ENCODE measurements at places on chromosomes 11 and 22.

GRCh38 chr11:97140885-97141494 is 751.2 kb downstream of the JRKL start:
- DNase-seq = no peak

- no peak for DNase-seq
Measured at GRCh38 chr11:116986521-116987105, 111.6 kb downstream of the SIK3 start.

DNA sequence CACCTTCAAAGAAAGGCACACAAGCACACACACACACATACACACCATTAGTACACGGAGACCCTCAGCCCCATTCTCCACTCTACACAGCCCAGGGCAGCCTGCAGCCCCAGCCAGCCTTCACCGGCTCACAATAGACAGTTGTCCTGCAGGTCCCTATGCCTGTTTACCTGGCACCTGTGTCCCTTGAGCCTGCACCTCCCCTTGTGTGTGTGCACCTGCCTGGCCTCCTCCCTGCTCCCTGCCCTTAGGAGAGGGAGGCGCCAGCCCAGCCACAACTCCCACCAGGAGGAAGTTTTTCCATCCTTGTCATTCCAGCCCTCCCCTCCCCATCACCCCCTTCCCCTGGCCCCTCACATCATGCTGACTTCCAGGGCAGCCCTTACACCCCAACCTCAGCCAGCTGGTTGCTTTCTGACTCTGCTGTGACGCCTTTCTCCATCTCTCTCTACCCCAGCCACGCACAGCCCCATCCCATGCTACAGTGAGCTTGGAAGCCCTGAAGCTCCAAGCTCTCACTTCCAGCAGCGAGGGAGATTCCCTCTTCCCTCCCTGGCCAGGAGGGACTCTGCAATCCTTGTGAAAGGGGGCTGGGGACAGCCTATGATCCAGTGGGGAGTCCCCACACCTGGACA is 4.4 kb downstream of the AHNAK start:
- no peak for DNase-seq

DNA sequence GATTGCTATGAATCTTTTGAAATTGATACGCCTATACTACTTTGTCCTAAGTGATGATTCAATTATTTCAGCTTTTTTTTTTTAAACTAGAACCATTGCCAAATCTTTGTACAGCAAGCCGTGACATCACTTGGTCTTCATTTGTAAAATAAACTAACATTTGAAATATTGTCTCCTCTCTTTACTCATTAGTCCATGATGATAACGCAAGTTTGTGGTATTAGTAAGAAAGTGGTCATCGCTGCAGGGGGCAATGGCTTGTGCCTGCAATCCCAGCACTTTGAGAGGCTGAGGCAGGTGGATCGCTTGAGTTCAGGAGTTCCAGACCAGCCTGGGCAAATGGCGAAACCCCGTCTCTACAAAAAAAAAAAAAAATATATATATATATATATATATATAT is 12.9 kb upstream of the ARHGAP42 start:
- no peak for DNase-seq
